Upper lobe of right lung (tissue), 1 donor: ENCODE measurements at places on chromosomes 3 and 15. TPM values are rescaled to one million over a fixed set of nuclear protein-coding genes. Genes with fewer than 3 reads are reported as not detected.

- no peak for DNase-seq
Observed at GRCh38 chr3:141412087-141412935, 44.0 kb downstream of the ZBTB38 start.

GRCh38 chr15:37125143-37125542, 24.8 kb upstream of the MEIS2 start:
- DNase-seq: no peak

DNA sequence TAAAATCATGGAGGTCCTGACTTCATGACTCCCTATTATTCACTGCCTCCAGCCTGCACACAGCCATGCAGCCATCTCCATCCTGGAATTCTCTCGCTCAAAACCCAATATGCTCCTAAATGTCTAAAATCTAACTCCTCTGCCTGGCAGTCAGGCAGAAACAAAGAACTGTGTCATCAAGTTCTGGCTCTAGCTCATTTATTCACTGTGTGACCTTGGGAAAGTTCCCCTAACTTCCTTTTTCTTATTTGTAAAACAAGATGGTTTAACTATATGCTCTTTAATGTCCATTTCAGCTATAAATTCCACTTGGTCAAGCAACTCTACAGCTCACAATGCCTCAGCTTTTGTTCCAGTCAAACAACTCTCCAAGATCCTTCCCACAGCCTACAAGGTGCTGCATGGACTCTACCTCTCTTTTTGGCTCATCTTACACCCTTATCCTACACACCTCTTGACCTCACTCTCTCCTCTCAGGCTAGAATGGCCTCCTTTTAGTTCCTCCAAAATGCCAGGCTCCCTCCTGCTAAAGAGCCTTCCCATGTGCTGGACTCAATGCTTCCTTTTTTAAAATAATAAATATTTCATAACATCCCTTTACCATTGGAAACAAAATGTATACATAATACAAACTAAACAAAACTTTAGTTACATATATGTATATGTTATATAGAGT, 16.4 kb downstream of the PIK3CB start:
- DNase-seq: no peak

DNA sequence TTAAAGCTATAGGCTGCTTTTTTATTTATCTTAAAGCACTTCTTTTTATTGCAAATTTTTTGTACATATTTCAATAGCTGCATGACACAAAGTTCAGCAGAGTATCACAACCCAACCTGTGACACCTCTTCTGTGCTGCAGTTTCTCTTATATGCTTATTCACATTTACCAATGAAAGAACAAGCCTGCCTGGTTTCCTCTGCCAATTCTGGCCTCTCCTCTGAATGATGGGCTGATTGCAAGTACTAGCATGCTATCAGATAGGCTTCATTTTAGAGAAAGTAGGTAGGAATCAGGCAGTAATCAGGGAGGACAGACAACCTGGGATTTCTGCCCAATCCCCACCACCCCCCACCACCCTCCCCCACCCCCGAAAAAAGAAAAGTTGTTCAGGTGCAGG, 26.6 kb downstream of the ACKR4 start:
- no peak for DNase-seq

DNA sequence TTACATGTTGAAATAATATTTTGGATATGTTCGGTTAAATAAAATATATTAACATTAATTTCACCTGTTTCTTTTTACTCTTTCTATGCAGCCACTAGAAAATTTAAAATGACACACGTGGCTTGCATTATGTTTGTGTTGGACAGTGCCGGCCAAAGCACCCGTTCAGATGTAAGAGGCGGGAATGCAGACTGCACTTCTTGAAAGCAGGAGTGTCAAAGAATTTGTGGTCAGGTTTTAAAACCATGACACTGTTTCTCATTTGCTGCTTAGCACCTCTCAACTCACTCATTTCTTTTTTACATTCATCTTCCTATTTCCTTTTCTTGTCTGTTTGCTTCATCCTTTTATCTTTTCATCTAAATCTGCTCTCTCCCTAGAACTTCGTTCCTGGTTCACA, 35.3 kb upstream of the MINAR1 start:
- DNase-seq: no peak

- peak; percentile 92 for DNase-seq
Observed at GRCh38 chr15:41989573-41990242, 17.4 kb upstream of the EHD4 start.

DNA sequence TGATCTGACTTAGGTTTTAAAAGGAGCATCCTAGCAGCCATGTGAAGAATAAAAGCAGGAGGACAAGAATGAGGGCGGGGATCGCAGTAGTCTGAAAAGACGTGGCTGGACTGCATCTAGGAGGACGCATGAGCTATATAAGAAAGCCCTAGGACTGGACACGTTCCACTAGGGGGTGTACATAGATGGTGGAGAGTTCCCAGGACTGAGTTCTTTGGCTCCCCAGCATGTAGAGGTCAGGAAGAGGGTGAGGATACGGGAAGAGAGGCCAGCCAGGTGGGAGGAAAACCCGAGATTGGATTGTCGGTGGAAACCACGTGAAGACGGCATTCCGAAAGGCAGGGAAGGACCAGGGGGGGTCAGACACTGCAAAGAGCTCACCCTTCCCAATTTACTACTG, 64.2 kb upstream of the CFAP161 start:
- no peak for DNase-seq

DNA sequence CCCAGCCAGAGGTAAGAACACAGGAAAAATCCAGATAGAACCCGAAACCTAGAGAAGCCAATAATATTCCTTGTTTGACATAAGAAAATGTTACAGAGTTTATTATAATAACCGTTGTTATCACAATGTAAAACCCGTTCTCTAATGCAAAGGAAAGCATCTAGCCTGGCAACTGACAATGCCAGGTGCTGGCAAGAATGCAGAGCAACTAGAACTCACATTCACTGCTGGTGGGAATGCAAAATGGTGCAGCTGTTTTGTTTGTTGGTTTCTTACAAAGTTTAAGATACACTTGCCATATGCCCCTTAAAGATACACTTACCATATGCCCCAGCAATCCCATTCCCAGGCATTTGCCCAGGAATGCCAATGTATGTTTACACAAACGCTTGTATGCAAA, 23.4 kb downstream of the VPS39 start:
- no peak for DNase-seq

- no peak for DNase-seq
Observed at GRCh38 chr15:68360721-68361120, 71.2 kb downstream of the ITGA11 start.

- DNase-seq: no peak
Observed at GRCh38 chr3:141789281-141789680, 26.1 kb downstream of the GRK7 start.

- no peak for DNase-seq
Observed at GRCh38 chr3:97949110-97949485, 23.1 kb downstream of the RIOX2 start.

DNA sequence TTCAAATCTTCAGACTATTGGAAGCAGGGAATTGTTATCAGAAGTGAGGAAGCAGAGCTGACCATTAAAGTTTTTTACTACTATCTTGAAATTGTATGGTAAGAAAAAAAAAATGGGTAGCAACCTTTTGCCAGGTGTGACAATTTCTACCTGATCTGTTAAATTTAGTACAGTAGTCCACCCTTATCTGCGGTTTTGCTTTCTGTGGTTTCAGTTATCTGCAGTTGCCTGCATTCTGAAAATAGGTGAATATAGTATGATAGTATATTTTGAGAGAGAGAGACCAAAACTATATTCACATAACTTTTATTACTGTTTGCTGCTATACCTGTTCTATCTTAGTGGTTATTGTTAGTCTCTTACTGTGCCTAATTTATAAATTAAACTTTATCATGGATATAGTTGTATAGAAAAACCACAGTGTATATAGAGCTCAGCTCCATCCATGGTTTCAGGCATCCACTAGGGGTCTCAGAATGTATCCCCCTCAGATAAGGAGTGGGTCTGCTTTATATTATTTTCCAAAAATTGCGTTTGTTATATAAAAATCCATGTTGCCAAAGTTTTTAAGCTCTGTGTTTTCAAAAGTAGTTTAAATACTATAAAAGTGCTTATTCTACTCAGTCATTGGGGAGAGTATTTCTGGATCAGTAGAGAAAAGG, 69.9 kb downstream of the PTPRG start:
- no peak for DNase-seq

- no peak for DNase-seq
Observed at GRCh38 chr15:72136170-72137051, 18.2 kb downstream of the SENP8 start.

DNA sequence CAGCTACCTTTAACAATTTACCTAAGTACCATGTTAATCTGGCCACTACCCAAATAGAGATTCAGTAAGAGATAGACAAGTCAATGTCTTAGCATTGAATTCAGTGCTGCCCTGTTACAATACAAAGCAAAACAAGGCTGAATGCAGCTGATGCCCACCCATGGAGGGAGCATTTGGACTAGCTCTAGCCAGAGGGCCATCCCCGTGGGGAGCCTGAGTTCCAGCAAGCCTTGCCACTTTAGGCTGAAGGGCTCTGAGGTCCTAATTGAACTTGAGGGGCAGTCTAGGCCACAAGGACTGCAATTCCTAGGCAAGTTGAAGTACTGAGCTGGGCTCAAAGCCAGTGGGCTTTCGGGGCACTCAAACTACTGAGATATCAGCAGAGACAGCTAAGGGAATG, 265.9 kb downstream of the EFHB start:
- no peak for DNase-seq

GRCh38 chr3:31754575-31755278, 222.0 kb downstream of the STT3B start:
- no peak for DNase-seq

GRCh38 chr15:69116391-69116790, 44.0 kb upstream of the GLCE start:
- DNase-seq: no peak

GRCh38 chr15:69159805-69160140, 662 bp upstream of the GLCE start:
- no peak for DNase-seq

GRCh38 chr3:178476886-178477285, 59.4 kb upstream of the KCNMB2 start:
- no peak for DNase-seq

GRCh38 chr15:77342807-77343206, 77.1 kb downstream of the PEAK1 start:
- no peak for DNase-seq

DNA sequence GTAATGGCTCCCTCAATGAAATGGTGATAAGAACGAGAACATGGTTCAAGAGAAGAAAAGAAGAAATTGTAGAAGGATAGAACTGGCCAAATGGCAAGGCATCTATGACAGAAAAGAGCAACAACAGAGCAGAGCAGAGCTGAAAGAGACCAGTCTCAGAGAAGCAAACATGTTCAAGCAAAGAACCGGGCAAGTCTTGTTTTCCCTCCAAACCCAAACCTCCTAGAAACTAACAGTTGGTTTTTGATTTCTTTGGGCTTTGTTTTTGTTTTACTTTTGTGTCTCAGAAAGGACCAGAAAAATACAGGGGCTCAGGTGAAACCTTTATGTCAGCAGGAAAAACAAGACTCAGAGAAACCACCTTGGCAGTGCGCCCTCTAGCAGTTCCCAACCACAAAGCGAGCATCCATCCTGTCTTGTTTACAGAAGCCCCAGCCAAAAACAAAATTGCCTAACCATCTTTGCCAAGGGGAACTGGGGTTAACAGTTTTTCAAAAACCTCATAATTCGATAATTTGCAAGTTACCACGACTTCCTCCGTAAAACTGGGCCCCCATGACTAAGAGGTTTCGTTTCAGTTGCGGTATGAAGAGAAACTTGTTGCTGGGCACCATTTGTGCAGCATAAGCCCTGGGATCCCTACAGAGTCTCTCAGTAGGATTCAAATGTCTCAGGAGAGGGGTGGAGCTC, 159.2 kb upstream of the SLC24A5 start:
- DNase-seq: no peak

DNA sequence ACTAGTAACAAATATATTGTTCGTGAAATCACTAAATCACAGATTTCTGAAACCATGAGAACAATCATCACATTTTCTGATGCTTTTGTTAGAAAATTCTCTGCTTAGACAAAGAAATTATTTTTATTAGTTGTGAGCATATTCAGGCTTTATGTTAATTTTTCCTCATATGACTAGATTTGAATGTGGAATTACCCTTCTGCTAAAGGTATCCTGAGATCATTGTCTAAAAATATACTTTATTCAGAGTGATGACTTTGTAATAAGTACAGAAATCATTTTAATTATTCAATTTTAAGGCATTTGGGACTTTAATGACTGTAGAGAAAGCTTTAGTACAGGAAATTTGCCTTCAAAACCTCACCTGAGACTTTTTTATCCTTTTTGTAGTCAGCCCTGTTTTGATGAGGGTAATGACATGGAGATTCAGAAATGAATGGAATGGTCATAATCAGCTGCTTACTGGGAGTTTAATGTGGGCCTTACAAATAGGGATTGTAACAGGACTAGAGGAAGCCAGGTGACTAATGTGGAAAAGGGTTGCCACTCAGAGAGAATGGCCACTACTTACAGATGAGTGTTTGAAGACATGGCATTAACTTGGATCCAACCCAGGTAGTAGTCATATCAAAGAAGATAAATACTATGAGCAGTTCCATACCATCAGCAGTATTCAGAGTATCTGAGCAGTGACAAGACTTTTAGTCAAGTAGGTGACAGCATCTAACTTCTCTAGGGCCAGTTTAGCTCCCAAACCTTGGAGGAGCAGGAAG, 148.3 kb downstream of the MBNL1 start:
- no peak for DNase-seq

DNA sequence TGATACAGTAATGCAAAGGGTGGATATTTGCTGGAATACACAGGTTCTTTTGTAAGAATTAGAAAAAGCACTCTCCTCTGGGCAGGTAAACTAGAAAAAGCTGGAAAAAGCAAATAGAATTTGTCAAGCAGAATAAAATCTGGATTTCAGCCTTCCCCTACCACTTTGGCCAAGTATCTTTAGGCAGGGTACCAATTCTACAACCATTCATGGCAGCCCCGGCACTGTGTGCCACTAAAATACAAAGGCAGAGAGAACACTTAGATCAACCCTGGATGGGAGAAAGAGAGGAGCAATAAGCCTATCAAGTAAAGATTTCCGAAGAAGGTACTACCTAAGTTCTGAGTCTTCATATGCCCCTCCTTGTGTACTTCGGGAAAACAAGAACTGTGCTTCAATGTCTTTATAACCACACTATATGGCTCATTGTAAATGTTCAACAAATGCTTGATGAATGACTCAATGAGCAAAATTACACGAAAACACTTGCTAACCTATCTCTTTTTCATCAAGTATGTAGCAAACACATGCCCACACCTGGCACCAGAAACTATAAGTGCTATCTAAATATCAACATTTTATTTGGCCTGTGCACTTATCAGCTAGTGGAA, 20.8 kb downstream of the STAG1 start:
- DNase-seq: no peak

GRCh38 chr15:49606594-49606993, 14.0 kb downstream of the FAM227B start:
- DNase-seq: no peak

TNK2 gene
- total RNA-seq: 58.8 TPM

SLC51B gene
- total RNA-seq: 3.8 TPM

CFAP161 gene
- total RNA-seq: 1.3 TPM

CLDND1 gene
- total RNA-seq: 90.9 TPM

CHL1 gene
- 16.0 TPM for total RNA-seq

PFKFB4 gene
- 11.0 TPM for total RNA-seq

GOLGA8R gene
- total RNA-seq: 5.3 TPM
